ENCODE measurements at places on chromosomes 12 and 14.
A peak's percentile ranks its signal among the peaks of the same experiment; 100 is the strongest.

- no peak for DNase-seq
These were observed 11.3 kb downstream of the ASB8 start for GRCh38 chr12:48145981-48146380.

- DNase-seq: peak; percentile 7
These were observed 356.9 kb upstream of the STXBP6 start for GRCh38 chr14:25406818-25407217.

- DNase-seq: no peak
These were observed 91.7 kb upstream of the BMP4 start for GRCh38 chr14:54048311-54048710.

DNA sequence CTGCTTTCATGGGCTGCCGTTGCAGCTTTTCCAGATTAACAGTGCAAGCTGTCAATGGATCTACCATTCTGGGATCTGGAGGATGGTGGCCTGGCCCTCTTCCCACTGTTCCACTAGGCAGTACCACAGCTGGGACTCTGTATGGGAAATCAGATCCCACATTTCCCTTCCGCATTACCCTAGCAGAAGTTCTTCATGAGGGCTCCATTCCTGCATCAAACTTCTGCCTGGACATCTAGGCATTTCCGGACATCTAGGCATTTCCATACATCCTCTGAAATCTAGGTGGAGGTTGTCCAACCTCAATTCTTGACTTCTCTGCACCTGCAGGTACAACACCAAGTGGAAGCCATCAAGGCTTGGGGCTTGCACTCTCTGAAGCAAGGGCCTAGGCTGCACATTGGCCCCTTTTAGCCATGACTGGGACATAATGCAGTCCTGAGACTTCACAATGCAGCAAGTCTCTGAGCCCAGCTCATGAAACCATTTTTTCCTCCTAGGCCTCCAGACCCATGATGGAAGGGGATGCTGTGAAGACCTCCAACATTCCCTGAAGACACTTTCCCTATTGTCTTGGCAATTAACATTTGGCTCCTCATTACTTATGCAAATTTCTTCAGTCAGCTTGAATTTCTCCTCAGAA lies 863.3 kb downstream of the C12orf50 start:
- DNase-seq: no peak

DNA sequence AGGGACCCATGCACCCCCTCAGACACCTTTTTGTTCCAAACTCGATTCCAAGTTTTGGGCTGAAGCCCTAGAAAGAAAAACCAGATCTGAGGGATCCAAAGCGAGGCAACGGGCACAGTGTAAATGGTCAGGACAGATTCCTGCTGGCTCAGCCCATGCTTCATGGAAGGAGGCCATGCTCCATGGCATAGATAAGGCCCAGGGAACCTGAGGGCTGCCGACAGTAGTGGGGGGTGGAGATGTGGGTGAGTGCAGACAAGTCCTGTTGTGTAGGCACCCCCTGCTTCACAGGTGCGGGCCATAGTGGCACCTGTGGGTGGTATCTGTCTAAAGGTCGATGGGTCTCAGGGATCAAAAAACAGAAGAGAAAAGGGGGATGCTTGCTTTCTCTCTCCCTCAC lies 42.1 kb downstream of the TNFAIP2 start:
- DNase-seq: no peak

DNA sequence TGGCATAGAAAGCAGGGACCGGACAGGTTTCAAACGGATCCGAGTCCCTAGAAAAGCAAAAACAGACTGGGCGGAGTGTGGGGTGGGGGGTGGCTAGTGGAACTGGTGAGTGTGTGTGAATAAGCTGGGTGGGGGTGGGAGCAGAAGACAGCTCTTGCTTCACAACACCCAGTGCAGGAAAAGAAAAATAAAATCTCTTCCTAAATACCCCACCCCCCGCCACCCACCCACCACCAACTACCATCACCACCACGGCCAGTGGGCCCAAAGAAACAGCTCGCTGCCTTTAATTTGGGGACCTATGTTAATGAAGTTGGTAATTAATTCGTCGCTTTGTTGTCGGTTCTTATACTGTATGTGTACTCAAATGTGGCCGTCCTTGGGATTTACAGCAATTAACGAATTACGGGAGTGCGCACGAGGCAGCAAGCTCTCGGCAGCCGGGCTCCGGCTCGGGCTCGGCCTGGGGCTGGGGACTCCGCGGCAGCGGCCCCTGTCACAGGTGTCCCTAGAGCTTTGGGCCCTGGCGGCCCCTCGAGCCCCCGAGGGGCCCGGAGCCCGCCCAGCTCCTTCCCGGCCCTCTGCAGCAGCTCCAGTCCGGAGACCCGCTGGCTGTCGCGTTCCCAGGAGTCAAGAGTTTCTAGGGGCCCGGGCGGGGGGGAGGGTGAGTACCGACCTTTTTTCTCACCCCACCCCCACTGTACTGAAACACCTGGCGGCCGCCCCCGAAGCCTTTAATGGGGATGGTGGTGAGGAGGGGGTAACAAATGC lies 1.5 kb upstream of the OTX2 start:
- no peak for DNase-seq

DNA sequence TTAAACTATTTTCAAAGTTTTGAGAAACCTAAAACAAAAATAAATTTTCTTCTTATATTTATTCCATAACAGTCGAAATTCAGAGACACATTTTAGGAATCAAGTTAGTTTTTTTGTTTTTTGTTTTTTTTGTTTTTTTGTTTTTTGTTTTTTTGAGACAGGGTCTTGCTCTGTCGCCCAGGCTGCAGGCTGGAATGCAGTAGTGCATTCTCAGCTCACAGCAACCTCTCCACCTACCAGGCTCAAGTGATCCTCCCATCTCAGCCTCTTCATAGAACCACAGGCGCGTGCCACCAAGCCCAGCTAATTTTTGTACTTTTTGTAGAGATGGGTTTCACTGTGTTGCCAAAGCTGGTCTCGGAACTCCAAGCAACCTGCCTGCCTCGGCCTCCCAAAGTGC lies 18.5 kb upstream of the DNAAF2 start:
- no peak for DNase-seq

DNA sequence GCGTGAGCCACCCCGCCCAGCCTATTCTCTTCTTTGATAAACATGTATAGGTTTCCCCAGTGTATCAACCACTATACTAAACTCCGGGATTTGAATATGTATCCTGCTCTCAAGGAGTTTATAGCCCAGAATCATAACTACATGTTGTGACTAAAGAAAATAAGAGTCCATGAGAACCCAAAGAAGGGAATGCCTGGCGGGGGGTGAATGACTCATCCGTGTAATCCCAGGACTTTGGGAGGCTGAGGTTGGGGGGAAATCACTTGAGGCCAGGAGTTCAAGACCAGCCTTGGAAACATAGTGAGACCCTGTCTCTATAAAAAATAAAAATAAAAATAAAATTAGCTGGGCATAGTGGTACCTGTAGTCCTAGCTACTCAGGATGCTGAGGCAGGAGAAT lies 57.2 kb downstream of the SIX6 start:
- DNase-seq: no peak

DNA sequence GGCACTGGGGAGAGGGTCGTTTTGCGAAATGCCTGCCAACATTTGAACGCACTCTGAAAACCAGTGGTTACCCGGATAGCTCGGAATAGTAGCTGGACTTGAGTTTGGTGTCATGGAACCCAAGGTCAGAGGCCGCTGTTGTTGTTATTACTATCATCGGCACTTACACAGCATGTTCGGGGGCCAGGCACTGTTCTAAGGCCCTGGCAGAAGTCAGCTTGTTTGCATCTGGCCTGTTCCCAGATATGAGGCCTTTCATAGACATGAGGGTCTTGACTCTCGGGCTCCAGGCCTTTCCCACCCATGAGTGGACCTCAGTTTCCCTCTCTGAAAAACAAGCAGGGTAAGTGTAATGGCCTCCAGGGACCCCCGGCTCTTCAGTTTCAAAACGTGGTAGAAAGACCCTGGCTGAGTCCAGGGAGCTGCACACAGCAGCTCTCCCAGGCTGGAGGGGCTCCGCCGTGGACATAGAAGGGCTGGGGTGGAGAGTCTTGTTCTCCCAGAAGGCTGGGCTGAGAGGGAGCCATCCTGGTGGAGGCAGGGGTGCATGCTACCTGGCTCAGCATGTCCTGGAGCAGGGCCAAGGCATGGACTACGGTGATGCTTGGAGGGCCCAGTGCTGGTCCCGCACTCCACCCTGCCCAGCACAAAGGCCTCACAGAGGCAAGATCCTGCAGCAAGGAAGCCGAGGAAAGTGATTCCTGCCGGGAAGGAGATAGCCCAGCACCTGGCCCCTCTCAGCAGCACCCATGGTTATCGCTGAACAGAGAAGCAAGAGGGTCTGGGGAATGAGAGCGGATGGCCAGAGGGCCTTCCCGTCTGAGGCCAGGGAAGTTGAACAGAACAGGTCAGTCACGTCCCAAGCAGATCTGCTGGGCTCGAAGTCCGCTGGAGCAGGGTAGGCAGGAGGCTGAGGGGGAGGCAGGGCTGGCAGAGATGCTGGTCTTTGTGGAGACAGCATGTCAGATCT lies 63.5 kb upstream of the C14orf180 start:
- no peak for DNase-seq

DNA sequence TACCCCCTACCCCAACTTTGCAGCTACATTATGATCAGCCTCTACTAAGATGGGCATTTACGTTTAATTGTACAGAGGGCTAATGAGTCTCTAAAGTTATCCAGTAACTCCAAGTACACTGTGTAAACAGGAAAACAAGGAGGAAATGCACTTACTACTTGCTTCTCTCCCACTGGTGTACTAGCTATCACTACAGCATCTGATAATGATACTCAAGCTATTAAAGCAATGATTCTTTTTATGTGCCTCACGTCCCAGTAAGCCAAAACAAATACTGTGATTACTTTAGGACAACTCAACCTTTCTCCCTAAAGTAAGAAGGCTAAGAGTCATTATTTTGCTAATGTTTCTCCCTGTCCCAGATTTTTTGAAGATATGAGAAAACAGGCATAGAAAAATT lies 128.6 kb upstream of the CCDC175 start:
- DNase-seq: no peak

- DNase-seq: no peak
These were observed 70.7 kb downstream of the RASSF9 start for GRCh38 chr12:85765453-85765869.

DNA sequence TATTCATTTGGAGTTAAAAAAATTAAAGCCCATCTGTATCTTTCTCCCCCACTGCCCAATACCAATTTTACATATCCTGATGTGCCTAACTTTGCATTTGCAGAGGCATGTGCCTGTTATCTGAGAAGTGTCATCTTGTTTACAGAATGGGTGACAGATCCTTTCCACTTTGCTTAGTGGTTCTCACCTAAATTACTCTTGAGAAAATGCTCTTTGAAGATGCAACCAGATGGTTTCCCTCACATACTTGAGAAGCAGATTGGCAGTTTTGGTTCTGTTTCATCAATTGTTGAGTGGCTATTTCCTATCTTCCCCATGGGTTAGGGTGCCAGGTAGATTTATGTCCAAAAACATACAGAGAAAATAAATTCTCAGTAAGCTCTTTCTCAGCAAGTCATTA lies 1051.4 kb upstream of the ATXN7L3B start:
- DNase-seq: no peak

All from amniotic stem cell (primary cell).